Caco-2 (cell line): ENCODE measurements at places on chromosomes 7 and 10.

DNA sequence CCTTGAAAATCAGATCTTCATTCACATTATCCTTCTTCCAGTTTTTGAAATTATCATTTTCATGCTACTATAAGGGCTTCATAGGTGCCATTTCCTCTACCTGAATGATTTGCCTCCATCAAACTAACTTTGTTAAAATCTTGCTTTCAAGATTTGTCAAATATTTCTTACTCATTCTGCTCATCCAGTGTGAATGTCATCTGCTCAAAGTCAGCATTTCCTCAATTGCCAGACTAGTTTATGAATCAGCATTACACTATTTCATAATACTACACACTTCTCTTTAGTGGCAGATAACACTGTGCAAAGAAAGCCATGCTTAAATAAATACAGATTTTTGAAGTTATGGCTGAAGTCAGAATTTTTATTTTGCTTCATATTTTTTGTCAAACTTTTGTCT is 21.3 kb upstream of the LIPF start:
- DNase-seq, result no peak

- DNase-seq, result no peak
These were observed 1.9 kb upstream of the ASB15 start for GRCh38 chr7:123599766-123600165.

DNA sequence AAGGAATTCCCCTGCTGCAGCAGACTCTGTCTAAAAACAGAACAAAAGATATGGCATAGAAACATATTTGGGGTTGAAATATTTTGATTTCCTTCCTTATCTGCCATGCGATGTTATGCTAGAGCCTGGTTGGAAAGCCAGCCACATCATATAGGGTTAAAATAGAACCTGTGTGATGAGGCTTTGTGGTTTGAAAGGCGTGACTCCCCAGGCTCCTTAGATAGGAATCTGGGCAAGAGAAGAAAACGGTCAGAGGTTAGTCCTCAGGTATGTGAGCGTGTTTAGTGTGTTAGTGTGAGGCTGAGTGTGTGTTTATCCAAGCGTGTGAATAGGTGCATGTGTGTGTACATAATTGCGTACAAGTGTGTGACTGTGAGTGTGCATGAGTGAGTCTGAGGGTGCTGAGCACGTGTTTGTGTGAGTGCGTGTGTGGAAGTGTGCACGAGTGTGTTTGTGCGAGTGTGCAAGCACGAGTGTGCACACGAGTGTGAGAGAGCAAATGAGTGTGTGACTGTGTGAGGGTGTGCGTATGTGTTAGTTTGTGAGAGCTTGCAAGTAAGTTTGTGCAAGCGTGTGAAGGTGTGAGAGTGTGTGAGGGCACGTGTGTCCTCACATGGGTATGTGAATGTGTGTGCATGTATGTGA is 79.9 kb downstream of the COL26A1 start:
- DNase-seq, result peak; percentile 49

DNA sequence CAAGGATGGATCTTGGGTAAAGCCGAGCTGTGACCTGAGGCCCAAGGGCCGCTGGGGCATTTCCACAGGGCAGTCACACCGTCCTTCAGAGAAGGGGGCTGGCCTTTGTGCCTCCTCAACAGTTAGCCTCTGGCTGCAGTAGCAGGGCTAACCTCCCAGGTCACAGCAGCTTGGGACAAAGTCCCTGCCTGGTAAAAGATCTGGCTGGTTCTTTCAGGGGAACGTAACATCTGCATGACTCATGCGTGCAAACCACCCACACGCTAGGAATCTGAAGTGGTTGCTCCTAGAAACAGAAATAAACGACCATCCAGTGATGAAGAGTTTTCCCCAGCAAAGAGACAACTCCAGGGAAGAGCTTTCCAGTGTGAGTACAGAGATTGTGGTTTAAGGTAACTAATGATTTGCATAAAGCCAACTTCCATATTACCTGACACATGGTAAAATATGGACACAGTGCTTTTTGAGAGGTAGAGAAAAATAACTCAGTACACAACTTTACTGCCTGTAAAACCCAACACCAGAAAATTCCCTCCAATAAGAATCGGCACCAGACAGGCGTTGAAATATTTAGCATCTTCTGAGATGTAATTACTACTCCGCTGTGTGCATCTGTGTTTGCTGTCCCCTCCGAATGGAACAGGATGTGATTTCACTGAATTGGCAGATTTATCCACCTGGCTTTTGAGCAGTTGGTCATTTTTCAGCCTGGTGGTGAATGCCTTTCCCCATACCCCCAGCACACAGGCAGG is 84.9 kb upstream of the ADRB1 start:
- DNase-seq, result peak; percentile 86

DNA sequence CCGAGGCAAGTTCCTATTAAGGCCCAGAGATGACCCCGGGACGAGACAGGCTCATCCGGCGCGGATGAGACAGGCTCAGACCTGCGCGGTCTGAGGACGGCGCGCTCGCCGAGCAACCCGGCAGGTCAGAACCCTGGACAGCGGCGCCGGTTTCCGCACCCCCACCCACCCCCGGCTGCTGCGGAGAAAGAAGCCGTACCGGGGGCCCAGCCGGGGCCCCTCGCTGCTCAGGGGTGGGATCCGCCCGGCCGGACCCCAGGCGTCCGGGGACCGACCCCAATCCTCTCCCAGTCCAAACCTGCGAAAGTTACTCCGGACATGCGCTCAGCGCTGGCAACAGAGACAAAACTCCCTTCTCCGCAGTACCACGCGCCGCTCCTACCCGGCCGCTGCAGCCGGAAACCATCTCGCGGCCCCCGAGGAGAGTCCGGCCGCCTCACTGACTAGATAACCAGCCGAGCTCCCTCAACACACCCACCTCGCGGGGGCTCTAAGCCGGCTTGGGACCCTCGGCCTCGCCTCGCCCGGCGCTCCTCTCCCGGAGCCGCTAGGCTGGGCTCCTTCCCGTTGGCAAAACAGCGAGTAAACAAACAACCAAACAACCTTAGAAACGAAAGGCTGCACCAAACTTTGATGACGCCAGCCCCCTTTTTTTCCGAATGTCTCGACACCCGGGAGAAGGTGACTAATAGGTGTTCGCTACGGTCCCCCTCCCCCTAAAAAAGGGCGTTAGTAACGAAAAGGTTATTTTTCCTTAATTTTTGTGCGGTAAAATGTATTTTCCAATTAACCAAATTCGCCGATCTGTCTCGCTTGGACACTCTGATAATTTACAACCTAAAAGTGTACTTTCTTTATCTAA is 2.3 kb upstream of the DRGX start:
- no peak for DNase-seq

DNA sequence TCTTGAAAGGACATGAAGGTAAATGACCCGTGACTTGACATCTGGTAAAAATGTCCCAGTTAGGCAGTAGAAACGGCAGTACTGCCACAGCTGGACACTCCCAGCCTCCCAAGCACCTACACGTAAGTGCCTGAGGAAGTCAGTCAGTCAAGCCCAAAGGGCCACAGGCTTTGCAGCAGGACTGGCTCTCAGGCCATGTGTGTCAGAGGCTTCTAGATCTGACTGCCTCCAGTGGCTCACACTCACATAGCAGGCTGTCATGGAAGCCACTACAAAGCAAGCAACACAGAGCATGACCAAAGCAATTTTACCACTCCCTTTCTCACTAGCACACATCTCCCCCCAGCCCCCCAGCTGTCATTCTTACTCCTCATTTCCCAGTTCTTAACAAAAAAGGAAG is 17.8 kb upstream of the CCNJ start:
- peak; percentile 58 for DNase-seq

- DNase-seq, result no peak
These were observed 12.2 kb downstream of the HNRNPA2B1 start for GRCh38 chr7:26188206-26188956.

DNA sequence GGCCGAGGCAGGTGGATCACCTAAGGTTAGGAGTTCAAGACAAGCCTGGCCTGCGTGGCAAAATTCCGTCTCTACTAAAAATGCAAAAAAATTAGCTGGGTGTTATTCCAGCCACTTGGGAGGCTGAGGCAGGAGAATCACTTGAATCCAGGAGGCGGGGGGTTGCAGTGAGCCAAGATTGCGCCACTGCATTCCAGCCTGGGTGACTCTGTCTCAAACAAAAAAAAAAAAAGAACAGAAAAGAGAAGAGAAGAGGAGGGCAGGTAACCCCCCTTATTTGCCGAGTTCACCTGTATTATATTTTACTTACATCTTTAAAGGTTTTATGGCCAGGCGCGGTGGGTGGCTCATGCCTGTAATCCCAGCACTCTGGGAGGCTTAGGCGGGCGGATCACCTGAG is 91.7 kb downstream of the RNF216 start:
- peak; percentile 57 for DNase-seq

- DNase-seq, result no peak
These were observed 10.4 kb upstream of the IL15RA start for GRCh38 chr10:5987747-5988146.

DNA sequence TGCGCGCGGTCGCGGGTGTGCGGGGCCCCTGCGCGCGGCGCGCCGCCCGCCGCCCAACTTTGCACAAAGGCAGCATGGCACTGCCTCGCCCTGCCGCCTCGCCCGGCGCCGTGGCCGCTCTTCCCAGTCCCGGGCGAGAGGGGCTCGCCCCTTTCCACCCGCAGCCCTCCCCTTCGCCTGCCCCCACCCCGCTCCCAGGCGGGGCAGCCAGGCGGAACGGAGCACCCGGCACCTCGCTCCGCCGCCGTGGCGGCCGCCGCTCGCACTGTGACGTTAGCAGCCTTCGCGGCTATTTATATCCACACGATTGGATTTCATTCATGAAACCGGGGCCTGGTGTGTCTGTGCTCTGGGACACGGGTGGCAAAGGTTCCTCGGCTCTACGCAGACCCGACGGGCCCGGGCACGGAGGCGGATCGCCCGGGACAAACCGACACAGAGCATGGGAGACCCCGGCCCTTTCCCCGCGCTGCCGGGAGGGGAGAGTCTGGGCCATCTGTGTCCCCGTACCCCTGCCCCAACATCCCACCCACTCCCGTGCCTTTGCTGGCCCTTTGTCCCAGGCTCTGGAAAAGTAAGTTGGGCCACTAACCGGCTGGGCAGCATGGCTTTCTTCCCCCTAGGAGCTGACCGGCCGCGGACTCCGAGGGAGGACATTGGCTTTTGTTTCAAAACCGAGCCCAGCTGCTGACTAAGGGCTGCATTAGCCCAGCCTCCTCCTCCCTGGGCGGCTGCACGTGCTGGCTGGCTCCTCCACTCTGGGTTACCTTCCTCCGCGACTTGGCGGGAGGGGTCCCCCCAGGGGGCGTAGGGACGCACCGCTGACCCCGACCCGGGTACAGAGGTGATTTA is at the start of gene RHOBTB1:
Gene RHOBTB1 (minus strand): TSS at position 128 of the 852 bp plus-strand sequence. CDS start 32,643 bp downstream, outside the sequence.
- peak; percentile 76 for DNase-seq

GRCh38 chr7:71191771-71192170 is 59.8 kb downstream of the GALNT17 start:
- no peak for DNase-seq

GRCh38 chr7:158384746-158385145 is 202.9 kb downstream of the PTPRN2 start:
- DNase-seq, result no peak

GRCh38 chr10:81696609-81697388 is 178.2 kb upstream of the NRG3 start:
- DNase-seq, result peak; percentile 9

GRCh38 chr10:69242040-69242851 is 22.1 kb downstream of the HKDC1 start:
- no peak for DNase-seq

DNA sequence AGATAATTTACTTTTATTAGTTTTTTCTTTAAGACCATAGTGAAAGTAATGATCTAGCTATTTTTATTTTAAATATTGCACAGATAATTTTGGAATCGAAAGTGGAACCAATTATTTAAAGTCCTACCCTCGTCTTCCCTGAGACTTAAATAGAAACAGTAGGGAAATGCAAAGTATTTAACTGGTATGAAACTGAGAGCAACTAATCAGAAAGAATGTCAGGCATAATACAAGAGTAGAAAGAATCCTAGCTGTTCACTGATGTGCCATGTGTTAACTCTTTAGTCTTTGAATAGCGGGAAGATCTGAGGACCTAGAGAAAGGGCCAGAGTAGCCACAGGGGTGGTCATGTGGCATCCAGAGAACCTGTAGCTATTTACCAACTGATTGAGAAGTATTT is 630.0 kb downstream of the NRG3 start:
- DNase-seq, result no peak

DNA sequence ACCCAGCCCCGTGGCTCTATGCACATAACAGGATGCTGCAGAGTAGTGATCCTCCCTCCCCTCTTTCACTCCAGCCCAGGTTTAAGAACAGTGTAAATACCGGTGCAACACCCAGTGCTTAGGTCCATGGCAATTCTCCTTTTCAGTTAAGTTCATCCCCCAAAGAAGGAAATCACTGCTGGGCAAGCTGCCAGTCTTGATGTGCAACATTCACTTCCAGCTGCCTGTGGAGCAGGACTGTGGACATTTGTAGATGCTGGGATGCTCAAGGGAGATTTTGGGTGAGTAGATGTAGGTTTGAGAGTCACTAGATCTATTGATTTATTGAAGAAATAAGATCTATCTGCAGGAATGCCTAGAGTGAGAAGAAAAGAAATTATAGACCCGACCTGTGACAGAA is 294.3 kb upstream of the KIAA1217 start:
- DNase-seq, result no peak

DNA sequence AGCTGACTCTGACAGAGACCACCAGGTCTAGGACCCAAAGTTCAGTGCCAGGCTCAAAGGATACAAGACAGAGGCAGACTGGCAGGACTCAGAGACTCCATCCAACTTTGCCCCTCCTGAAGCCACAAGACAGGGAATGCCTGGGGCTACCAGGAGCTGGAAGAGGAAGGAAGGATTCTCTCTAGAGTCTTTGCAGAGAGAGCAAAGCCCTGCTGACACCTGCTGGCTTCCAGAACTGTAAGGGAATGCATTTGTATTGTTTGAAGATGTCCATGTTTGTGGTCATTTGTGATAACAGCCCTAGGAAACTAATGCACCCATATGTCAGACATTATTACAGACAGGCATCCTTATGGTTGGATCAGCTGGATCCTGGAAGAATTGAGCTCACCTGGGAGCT is 132.3 kb upstream of the C7orf33 start:
- DNase-seq, result peak; percentile 9

- no peak for DNase-seq
These were observed 124.1 kb downstream of the CUL2 start for GRCh38 chr10:34966040-34966439.

- no peak for DNase-seq
These were observed 766.9 kb downstream of the DNAJB9 start for GRCh38 chr7:109336531-109336930.

DNA sequence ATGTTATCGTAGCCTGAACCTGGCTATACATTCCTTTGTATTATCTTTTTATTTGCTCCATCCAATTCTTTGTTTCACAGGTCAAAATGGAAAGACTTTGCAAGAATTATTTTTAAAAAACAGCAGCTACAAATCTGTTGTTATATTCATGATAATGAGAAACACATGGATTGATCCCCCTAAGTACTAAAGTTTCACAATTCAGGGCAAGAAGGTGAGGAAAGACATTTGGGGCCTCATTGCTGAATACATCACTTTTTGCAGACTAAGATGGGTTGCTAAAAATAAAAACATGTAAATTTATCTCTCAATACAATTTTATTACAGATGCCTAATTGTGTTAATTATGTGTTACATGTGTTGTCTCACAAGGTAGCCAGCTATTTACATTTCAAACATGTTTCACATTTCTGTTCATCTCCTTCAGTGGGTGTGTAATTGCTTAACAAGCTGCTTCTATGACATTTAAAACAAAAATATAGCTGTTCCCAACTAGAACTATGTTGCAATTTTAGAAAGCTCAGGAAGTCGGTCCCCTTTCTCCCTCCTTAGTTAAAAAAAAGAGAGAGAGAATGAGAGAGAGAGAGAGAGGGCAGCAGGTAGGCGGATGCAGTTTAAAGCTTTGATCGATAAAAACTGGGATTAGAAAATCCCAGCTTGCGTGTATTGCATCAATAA is 606.3 kb upstream of the FZD8 start:
- no peak for DNase-seq
